SK-N-DZ (cell line): ENCODE measurements at places on chromosomes 5 and 9.

GRCh38 chr5:56494300-56494731, 261.2 kb upstream of the ANKRD55 start:
- DNase-seq: no peak

DNA sequence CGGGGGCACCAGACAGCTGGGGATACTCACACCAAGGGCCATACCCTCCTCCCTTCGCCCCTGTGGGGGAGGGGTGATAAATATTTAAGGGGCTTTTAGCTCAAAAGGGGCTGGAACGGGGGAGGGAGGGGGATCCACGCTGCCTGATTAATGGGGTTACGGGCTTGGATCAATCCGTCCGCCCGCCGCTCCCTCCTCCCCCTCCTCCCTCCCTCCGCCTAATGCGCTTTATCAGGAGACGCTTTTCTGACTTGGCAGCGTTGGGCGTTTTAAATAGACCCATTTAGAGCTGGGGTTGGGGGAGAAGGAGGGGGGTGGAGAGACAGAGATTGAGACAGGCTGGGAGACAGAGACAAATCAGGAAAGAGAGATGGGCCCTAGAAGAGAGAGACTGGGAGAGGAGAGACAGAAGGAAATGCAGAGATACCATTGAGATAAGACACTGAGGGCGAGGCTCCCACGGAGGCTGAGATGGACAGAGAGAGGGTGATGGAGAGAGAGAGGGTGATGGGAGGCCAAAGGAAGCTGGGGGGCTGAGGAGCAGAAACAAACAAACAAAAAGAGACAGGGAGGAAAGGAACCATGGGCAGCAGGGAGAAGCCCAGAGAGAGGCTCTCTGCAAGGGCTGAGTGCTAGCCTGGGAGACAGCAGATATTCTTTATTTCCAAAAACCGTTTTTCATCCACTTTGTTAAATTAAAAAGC, 10.3 kb downstream of the CNTFR start:
- DNase-seq: no peak

GRCh38 chr9:38066914-38067858, 1.8 kb downstream of the SHB start:
- no peak for DNase-seq

- no peak for DNase-seq
Measured at GRCh38 chr9:102124465-102124864, 386.0 kb upstream of the GRIN3A start.

- no peak for DNase-seq
Measured at GRCh38 chr9:134215699-134216448, 51.5 kb upstream of the RNU6ATAC start.

DNA sequence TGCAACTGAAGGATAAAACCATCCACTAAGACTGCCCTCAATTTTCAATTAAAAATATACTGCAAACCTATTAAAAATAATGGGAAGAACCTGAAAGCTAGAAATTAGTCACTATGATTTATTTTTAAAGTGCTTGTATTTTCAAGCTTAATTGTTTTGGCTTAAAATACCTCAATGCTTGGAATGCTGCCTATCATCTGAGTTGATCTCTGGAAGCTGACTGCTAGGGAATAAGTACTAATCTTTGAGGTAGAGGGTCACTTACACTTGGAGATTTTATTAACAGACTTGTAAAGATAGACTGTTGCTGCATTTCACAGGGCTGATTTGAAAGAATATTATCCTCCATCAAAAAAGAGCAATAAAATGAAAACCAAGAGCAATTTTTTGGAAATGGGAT, 6.2 kb downstream of the PCSK1 start:
- DNase-seq: no peak

- no peak for DNase-seq
Measured at GRCh38 chr5:56605231-56605630, 210.1 kb upstream of the MAP3K1 start.

GRCh38 chr5:9313751-9314150, 232.1 kb downstream of the SEMA5A start:
- no peak for DNase-seq

DNA sequence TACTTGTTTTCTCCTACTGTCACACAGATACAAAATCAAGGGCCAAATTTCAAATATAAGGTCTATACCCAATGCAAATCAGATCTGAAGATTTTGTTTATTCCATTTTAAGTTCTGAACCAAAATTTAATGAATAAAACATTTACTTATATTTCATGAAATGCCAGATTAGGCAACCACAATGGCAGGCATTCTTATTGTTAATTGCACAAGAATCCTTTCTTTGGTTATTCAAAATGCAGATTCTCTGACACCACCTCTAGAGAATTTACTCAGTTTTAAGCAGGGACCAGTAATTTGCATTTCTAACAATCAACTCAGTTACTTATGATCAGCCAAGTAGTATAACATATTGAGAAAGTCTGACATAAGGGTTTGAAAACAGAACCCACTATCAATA, 972.4 kb upstream of the ACO1 start:
- DNase-seq: no peak

- no peak for DNase-seq
Measured at GRCh38 chr5:115543365-115544042, 1.1 kb downstream of the FEM1C start.

DNA sequence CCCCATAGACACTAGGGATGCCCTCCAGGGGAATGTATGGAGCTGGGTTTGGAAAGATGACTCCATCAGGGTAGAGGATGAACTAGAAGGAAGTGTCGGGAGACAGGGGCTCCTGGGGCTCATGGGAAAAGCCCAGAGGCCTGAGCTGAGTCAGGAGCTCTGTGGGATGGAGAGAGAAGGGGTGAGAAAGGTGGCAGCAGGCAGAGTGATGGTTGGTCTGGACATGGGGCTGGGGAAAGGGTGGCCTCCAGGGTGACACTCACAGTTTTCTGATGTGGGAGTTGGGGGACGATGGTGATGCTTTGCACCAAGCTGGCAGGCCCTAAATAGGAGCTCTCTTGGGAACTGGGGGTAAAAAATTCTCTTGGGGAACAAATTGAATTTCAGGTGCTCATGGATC, 213.5 kb upstream of the MVB12B start:
- no peak for DNase-seq

DNA sequence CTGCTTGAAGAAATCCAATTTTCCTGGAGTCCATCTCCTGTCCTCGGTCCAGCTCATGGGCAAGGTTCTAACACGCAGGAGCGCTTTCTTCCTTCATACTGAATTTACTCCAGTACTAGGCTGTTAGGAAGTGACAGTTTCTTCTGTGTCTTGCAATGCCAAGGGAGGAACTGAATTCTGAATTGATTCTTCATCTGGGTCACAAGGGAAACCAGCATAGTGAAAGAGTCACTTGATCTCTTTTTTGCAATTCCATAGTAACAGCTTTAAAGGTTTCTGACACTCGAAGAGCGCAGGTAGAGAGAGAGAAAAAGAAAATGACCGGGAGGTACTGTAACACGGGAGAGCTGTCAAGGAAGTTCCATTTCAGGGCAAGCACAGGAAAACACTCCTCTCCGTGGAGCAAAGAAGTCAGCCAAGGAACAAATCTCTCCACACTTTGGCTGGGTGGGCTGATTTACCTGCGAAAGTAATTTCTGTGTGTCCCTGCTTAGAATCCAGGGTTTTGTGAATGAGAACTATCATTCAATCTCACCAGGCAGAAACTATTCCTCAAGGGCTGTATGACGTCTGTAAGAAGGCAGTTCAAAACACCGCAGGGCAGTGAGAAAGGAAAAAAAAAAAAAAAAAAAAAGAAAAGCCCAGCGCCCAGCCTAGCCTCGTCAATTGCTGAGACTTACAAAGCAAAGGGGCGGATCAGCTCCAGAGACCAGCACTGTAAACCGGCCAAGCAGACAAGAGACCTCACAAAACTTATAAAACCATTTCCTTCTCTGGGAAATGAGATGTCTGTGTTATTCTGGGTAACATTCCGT, 617.8 kb downstream of the PDE4D start:
- no peak for DNase-seq

DNA sequence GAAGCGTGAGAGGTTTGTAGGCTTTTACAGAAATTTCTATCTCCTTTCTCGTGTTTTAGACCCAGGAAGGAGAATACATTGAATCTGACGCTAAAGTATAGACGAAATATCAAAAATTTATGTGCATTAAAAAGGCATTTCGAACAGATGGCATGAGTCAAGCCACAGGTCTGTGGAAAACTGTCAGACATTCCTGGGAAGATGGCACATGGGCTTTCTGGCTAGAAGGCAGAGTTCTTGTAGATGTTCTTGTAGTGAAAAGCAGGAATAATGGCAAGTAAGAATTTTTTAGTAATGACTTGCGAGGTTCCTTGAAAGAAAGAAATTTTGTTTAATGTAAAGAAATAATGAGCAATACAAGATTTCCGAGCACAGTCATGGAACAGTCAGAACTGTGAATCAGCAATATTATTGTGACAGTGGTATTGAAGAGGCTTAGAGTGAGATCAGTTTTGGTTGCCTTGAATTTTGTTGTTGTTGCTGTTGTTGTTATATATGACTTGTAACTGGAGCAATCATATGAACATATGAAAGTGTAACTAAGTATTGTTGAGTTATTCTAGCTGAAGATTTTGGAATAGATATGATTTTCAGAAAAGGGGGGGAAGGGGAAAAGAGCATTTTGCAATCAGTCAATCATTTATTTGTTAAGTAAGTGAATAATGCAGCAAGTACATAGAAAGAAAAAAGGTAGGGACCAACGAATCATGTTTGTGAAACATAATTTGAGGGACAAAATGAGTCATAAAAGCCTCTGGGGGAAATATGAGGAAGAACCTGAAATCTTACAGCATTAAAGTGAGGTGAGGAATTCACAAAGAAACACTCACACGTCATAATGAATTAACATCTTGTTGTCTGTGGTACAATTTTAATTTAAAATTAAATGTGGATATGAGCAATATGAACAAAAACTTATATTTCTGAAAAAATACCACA, 339.0 kb upstream of the CTNND2 start:
- no peak for DNase-seq

DNA sequence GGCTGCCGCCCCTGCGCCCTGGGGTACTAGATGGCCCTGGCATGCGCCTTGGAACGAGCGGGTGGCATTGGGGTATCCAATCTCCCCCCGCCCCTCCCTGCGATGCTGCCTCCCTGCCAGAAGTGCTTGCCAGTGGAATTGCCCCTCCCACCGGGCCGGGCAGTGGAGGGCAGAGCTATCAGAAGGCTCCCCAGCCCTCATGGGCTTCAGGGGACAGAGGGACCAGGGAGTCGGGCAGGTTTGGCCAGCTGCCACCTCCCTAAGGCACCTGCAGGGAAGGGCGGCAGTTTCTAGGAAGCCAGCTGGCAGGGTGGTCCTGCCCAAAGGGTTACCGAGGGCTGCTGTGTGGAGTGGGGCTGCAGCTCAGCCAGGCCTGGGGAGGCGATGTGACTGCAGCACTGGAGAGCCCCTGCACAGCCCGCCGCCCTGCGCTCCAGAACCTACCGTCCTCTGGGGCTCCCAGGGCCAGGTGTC, 52.8 kb upstream of the EGFL7 start:
- no peak for DNase-seq

DNA sequence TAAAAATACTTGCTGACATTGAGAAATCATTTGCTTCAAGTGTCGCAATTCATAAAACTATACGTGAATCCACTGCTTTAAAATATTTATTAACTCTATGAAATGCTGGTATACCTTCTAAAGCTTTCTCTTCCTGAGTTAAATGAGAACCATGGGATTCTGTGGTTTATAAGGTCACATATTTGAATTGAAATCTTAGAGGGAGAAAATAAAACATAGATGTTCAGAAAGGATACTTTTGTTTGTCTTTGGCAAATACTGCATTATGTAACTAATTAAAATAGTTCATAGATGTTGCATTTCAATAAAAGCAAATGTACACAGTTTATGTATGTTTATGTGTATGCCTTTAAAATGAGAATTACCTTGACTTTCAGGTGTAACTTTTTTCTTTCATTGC, 250.1 kb downstream of the FAM170A start:
- no peak for DNase-seq

GRCh38 chr9:70012569-70012968, 31.1 kb upstream of the MAMDC2 start:
- peak; percentile 26 for DNase-seq

GRCh38 chr9:42388146-42388690, 204.8 kb downstream of the SPATA31A6 start:
- DNase-seq: peak; percentile 8

- DNase-seq: no peak
Measured at GRCh38 chr5:15693933-15694332, 194.0 kb downstream of the FBXL7 start.

GRCh38 chr9:116075191-116075590, 78.4 kb upstream of the PAPPA start:
- no peak for DNase-seq

- DNase-seq: no peak
Measured at GRCh38 chr5:145938776-145939539, 2.6 kb downstream of the SH3RF2 start.

GRCh38 chr9:113425072-113425471, 14.5 kb downstream of the C9orf43 start:
- DNase-seq: no peak

- no peak for DNase-seq
Measured at GRCh38 chr5:8686707-8687106, 817.8 kb downstream of the MTRR start.

- peak; percentile 66 for DNase-seq
Measured at GRCh38 chr5:74035521-74035937, 409.5 kb downstream of the ARHGEF28 start.

GRCh38 chr9:135605238-135605781, 34.0 kb downstream of the GLT6D1 start:
- no peak for DNase-seq

DNA sequence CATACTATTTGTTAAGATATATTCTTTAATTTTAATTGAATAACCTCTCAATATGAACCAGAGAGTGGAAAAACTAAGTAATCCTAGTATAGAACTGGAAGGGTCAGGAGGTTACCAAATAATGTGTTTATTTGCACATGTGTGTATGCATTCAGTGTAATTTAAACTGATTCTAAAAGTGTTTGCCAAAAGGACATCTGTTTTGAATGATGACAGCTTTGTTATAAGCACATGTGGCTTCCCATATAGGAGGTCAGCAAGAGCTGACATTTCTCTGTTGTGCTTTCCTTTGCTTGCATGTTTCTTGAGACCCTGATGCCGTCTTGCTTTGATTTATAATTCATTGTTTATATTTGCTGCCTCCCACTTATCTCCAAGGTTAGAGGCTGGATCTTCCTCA, 383.4 kb downstream of the BRINP1 start:
- no peak for DNase-seq

GRCh38 chr9:81979196-81979595, 9.4 kb upstream of the SPATA31D1 start:
- no peak for DNase-seq

GRCh38 chr9:77826621-77827020, 178.5 kb upstream of the GNA14 start:
- no peak for DNase-seq

DNA sequence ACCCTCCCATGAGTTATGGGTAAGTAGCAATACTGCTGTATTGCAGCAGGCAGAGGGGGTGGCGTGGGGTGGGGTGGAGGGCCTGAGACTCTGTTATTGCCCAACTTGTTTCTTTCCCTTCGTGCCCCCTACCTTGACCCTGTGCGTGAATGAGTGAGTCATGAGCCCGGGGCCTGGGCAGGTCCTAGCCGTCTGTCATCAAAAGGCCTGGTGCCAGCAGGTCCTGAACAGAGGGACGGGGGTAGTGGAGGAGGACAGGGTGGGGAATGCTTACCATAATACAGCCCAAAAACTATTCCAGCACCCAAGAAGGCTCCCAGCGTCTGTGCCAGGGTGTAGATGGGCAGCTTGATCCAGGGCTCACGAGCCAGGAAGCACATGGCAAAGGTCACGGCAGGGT, 4.3 kb downstream of the AQP3 start:
- DNase-seq: no peak
